ENCODE measurements at places on chromosomes 4 and X.

DNA sequence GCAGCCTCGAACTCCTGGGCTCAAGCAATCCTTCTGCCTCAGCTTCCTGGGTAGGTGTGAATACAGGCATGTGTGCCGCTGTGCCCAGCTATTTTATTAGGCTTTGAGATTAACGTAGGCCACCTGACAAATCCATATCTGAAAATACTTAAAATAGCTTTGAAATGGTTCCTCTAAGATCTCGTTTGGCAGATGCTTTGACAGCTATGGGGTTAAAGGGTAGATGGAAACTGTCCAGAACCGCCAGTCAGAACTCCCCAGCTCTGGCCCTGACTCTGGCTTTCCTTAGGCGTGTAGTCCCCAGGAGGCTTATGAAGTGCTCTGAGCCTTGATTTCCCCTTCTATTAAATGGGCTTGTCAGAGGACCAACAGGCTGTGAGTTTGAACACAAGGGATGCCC lies 32.8 kb upstream of the STIM2 start:
- DNase-seq, result no peak

DNA sequence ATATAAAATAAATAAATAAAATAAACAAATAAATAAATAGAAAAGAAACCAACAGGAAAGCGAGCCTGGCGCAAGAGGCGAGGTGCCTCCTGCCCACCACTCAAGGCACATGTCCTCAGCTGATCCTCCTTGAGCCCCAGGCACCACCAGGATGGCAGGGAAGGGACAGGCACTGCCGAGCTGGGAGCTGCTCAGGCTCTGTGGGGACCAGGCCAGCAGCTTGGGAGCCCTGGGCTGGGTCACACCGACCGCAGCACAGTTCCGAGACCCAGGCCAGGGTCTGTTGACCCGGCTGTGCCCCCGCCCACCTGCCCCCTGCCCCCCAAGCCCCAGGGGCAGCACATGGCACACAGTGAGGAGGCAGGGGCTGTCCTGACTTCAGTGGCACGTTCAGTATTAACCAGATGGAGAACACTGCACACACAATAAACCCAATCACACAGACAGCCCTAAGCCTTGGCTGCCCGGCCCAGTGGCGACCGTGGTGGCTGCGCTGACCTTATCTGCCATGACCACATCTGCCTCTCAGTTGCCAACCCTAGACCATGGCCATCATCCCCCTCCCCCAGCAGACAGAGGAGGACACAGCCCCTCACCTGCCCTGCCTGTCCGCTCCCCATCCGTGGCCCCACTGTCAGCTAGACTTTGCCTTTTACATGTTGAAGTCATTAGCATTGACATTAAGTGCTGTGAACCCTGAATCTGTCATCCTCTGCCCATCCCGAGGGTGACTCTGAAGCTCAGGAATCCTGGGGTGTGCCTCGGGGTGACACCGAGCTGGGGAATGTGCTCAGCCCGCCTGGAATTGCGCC lies 2.9 kb upstream of the TREX2 start:
- no peak for DNase-seq

GRCh38 chr4:184359888-184360287 lies 114.5 kb downstream of the IRF2 start:
- DNase-seq, result no peak

DNA sequence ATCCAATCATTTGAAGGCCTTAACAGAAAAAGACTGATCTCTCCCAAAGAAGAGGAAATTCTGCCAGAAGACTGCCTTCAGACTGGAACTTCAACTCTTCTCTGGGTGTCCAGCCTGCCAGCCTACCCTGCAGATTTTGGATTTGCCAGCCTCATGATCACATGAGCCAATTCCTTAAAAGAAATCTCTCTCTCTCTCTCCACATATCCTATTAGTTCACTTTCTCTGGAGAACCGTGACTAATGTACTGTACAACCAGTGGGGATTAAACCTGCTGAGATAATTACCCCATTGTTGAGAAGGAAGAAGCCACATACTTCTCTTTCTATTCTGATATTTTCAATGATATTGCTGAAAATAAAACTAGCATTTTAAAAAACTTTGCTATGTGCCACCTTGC lies 711.3 kb upstream of the AMOT start:
- no peak for DNase-seq

GRCh38 chr4:43360296-43360695 lies 467.8 kb downstream of the GRXCR1 start:
- DNase-seq, result no peak

GRCh38 chr4:142427456-142427855 lies 418.6 kb downstream of the INPP4B start:
- no peak for DNase-seq

DNA sequence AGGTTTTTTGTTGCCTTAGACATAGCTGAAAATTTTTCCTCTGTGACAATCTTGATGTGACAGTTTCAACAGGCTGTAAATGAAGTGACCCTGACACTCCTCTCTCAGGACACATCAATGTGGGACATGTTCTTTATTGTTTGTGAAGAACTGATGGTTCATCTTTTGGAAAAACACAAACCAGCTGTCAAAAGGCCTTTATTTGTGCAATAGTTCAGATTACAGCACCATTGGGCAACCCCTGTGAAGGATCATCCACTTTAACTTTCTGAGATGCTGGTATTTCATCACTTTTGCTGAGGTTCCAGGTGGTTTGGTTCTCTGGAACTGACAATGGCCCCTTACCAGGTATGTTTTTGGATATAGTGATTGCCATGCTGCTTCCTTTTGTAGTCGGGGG lies 40.3 kb downstream of the OSTC start:
- DNase-seq, result no peak

Data from BJ (cell line).